ENCODE measurements at places on chromosomes 7 and 10. TPM values are rescaled to one million over a fixed set of nuclear protein-coding genes. Genes with fewer than 3 reads are reported as not detected.

The PIP gene
- not detected for total RNA-seq

The LRMDA gene
- not detected for total RNA-seq

The KAZALD1 gene
- total RNA-seq: 0.90 TPM

The BHLHA15 gene
- not detected for total RNA-seq

The IL15RA gene
- total RNA-seq: 25.1 TPM

The IFIT1B gene
- not detected for total RNA-seq

The INHBA gene
- total RNA-seq: not detected

The HMX3 gene
- total RNA-seq: 0.69 TPM

The ZNF511 gene
- total RNA-seq: 58.0 TPM

- no peak for DNase-seq
These were observed 439 bp downstream of the RBP4 start for GRCh38 chr10:93600446-93601145.

GRCh38 chr7:30775992-30776391 lies 4.8 kb downstream of the MINDY4 start:
- no peak for DNase-seq

- DNase-seq: no peak
These were observed 74.5 kb downstream of the PKD1L1 start for GRCh38 chr7:47873762-47874161.

DNA sequence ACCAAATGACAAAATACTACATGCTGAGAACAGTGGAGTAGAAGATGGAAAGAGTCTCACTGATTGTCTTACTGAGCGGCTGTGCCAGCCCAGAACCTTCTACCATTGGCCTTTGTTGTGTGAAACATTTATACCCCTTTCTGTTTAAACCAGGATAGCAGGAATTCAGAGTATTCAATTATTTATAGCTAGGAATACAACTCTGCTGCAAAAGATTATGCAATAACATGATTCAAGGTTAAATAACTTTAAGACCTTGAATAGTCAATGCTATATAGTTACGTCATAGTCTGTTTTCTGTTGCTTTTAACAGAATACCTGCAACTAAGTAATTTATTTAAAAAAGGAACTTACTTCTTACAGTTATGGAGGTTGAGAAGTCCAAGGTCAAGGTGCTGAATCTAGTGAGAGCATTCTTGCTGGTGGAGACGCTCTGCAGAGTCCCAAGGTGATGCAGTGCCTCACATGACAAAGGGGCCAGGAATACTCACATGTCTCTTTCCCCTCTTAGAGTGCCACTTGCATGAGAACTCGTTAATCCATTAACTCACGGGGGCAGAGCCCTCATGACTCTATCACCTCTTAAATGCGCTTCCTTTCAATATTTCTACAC lies 371.8 kb downstream of the MDFIC start:
- DNase-seq: no peak

- DNase-seq: peak; percentile 39
These were observed 145.4 kb upstream of the ASAH2 start for GRCh38 chr10:50396491-50397311.

GRCh38 chr7:94042381-94042780 lies 38.2 kb upstream of the BET1 start:
- DNase-seq: no peak

- peak; percentile 56 for DNase-seq
These were observed 13.9 kb downstream of the DNAJC1 start for GRCh38 chr10:21989453-21990154.

DNA sequence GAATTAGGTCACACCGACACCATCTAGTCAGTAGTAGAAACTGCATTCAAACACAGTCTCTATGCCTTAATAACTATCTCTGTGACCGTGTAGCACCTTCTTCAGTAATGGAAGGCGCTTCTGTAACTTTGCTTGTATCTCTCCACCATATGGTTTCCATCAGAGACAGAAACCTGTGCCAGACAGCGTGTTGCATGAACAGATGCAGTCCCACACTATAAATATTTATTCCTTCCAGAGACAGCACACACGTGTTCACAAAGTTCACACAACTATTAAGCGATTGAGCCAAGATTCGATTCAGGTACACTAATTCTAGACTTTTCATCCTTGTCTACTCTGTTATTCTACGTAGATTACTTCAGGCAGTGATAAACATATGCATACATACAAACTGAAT lies 873.9 kb upstream of the MBL2 start:
- no peak for DNase-seq

DNA sequence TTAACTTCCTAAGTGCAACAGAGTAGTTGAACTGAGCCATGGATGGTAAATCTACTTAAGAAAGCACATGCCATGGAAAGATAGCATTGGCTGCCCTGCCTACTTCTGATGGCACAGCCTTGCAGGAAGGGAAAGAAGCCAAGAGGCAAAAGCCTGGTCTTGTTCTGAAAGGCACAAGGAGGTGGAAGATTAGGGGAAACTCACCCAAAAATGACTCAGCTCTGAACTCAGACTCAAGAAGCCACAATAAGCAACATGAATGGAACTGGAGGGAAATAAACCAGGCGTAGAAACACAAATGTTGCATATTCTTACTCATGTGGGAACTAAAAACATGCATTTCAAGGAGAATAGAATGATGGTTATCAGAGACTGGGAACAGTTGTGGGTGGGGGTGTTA lies 20.8 kb upstream of the ALOX5 start:
- DNase-seq: no peak

GRCh38 chr10:248307-248706 lies 113.1 kb downstream of the ZMYND11 start:
- peak; percentile 7 for DNase-seq

- no peak for DNase-seq
These were observed 138.0 kb downstream of the FRMD4A start for GRCh38 chr10:14192746-14193145.

- DNase-seq: peak; percentile 94
These were observed 172.6 kb upstream of the TNRC18 start for GRCh38 chr7:5596046-5596895.

GRCh38 chr10:1047937-1048336 lies 982 bp downstream of the IDI1 start:
- peak; percentile 36 for DNase-seq

- no peak for DNase-seq
These were observed 72.8 kb downstream of the SHOC2 start for GRCh38 chr10:110992006-110992800.

DNA sequence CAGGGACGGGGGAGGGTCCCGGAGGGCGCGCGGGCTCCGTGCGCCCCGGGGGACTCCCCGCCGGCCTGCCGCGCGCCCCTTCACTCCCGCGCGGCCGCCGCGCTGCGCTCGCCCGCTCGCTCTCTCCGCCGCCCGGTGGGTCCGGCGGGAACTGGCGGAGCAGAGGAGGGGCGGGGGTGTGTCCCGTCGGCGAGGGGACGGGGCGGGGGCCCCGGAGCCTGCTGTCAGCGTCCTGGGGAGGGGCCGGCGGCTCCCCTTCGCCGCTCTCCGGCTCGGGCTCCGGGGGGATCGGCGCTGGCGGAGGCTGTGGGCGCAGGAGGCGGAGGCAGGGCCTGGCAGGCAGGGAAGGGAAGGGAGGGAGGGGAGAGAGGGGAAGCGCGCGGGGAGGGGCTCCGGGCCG lies at the start of gene SH3PXD2A:
SH3PXD2A (minus strand) TSS at position 153 of the 400 bp plus-strand sequence. CDS start 310 bp downstream, outside the sequence.
- DNase-seq: peak; percentile 28

- DNase-seq: no peak
These were observed 19.6 kb downstream of the ARID5B start for GRCh38 chr10:61921143-61921542.

DNA sequence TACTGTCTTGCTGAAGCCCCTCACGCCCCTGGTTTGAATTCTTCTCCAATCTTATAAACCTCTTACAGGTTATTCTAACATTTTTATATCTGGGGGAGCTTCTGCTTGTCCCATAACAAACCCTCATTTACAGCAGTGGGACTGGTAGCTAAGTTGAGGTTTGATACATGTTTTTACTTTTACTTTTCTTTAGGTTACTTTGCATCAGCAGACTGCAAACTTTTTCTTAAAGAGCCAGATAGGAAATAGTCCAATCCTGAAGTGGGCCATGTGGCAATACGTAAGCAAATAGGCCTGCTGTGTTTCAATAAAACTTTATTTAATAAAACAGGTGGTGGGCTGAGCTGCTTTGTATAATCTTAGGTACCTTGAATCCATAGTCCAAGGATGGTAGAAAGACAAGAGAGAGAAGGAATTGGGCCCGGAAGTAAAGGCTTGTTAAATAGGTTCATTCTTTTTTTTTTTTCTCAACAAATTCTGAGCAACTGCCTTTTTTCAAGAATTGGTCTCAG lies 27.3 kb downstream of the RAB18 start:
- no peak for DNase-seq

DNA sequence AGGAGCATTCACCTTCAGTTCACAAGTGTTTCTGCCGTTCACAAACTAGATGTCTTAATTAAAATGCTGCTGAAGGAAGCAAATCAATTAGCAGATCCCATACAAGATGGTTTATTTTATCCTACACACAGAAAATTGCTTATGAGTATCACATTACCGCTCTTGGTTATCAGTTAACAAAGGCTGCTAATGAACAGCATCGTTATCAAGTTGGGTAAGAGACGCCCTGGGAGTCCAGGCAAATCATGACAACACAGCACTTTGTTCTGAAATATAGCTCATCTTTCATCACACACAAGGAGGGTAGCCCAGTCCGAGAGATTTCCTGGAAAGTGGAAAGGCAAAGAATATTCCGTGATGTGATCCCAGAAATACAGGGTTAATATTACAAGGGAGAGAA lies 20.8 kb upstream of the FAM170B start:
- no peak for DNase-seq

DNA sequence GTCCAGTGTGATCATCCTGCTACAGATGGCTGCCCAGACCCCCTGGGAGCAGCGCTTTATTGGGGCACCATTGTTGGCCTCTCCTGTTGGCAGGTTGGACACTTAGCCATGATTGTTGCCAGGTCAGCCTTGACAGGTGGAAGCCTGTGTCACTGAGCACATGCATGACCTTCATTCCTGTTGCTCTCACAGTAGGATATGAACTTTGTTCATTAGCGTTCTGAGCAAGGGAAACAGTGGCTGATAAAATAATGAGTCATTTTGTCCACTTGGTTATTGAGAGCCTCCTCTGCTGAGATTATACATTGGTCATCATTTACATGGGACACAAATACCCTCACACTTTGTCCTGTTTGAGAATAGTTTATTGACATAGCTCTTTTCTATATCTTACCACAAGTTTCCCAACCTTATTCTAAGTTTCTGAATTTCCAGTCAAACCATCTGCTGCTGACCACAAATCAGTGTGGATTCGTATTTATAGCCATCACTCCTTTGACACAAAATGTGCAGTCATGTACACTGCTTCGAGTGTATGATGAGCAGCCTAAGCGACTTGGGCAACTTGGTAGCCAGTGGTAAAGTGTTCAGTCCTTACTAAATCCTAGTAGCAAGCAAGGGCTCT lies 102.6 kb downstream of the TPST1 start:
- no peak for DNase-seq

DNA sequence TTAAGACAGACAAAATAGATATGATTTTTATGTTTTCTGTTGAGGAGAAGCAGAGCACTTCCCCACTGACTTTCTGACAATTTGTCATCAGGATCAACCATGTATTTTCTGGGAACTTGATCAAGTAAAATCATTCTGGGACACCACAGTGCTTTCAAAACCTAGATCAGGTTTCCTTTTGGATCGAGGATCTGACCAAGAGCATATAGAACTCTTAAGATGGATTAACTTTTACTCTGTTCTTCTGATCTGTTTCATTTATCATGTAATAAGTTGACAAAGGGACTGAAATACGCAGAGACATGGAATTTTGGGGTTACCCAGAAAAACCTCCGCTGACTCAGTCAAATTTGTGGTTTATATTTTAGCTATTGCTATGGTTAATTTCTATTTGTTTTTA lies 136.0 kb upstream of the WNT16 start:
- DNase-seq: no peak

DNA sequence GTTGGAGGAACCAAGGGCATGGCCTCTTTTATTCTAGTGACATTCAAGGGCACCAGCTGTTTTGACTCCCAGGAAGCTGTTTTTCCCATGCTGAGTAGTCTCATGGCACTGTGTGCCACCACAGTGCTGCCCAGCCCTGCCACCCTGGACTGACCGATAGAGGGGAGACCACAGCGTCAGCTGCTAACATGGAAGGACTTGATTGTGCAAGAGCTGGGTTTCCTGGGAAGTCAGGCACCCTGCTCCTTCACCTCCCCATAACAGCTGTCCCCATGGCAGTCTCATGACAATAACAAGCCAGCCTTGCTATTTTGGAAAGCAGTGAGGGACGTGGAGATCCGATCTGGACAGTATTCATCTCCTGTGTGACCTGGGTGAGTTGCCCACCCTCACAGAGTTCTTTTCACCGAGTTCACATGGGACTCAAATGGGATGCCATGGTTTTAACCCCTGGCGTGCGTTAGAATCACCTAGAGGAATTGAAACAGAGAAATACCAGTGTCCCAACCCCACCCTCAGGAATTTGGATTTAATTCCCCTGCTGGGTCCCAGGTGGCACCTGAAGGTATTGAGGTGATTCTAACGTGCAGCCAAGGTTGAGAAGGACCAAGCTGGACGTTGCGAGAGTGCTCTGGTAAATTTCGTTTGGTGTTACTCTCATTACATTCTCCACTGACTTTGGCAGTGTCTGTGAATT lies 174.8 kb downstream of the CELF2 start:
- no peak for DNase-seq
